ENCODE measurements at places on chromosomes 2 and 18. TPM values are rescaled to one million over a fixed set of nuclear protein-coding genes. Genes with fewer than 3 reads are reported as not detected.

PLEK gene
- total RNA-seq: 2.3 TPM

IL18R1 gene
- total RNA-seq: 20.6 TPM

CRYGD gene
- total RNA-seq: not detected

SCTR gene
- total RNA-seq: not detected

- DNase-seq: no peak
- peaks cover 9% of the 10 kb centered on the region for H3K4me1 ChIP-seq
- H3K36me3 ChIP-seq: peaks cover 2% of the 10 kb centered on the region
- H3K27ac ChIP-seq: no peak overlapping the region
Observed at GRCh38 chr2:150485871-150486538, 1.5 kb downstream of the RND3 start.

DNA sequence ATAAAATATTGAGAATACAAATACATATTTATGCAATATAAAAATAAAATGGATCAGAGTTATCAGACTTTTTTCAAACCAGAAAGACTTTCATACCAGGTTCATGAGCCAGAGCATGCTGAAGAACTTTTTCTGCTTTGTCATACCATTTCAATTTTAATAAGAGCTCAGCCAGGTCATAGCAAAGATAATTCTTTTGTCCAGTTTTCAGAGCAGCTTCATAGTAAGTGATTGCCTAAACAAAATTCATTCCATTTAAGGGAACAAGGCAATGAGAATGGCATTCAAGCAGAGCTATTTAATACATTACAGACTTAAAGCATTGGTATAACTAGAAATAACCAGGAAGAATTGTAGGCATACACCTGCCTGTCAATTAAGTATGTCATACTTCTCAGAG, 42.3 kb downstream of the TTC21B start:
- no peaks in the 10 kb centered on the region for H3K4me1 ChIP-seq
- no peak for DNase-seq
- H3K27me3 ChIP-seq: no peaks in the 10 kb centered on the region
- peaks cover 14% of the 10 kb centered on the region for H3K36me3 ChIP-seq
- H3K27ac ChIP-seq: no peak overlapping the region

GRCh38 chr2:215396595-215397313, 39.1 kb downstream of the FN1 start:
- H3K27me3 ChIP-seq: peaks cover 22% of the 10 kb centered on the region
- no peak overlapping the region for H3K27ac ChIP-seq
- no peaks in the 10 kb centered on the region for H3K36me3 ChIP-seq
- no peaks in the 10 kb centered on the region for H3K4me1 ChIP-seq
- DNase-seq: no peak

DNA sequence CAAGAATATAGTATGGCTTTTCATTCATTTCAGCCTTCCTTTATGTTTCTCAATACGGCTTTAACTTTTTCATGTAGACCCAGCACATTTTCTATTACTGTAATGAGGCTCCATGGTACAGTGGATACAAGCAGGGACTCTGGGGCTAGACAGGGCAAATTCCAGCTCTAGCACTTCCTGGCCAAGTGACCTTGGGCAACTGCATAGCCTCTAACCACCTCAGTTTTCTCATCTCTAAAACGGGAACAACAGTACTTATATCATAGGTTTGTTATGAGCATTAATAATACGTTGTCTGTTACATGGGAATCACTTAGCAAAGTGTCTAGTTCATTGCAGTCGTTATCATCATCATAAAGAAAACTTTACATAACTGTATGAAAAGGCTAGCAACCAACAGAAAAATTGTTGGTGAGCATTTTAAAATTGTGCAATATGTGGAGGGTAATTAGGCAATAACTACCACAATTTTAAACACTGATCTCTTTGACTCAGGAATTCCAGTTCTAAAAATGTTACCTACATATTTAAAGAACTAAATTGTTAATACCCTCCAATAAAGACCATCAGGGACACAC, 13.7 kb upstream of the RMDN2 start:
- no peak overlapping the region for H3K4me3 ChIP-seq
- H3K36me3 ChIP-seq: no peaks in the 10 kb centered on the region
- no peaks in the 10 kb centered on the region for H3K27me3 ChIP-seq
- H3K4me1 ChIP-seq: no peaks in the 10 kb centered on the region
- DNase-seq: no peak

GRCh38 chr2:51995293-51995692, 963.4 kb upstream of the NRXN1 start:
- H3K27me3 ChIP-seq: no peaks in the 10 kb centered on the region
- no peak overlapping the region for H3K27ac ChIP-seq
- H3K4me3 ChIP-seq: no peak overlapping the region
- no peaks in the 10 kb centered on the region for H3K4me1 ChIP-seq
- no peaks in the 10 kb centered on the region for H3K36me3 ChIP-seq
- DNase-seq: no peak

DNA sequence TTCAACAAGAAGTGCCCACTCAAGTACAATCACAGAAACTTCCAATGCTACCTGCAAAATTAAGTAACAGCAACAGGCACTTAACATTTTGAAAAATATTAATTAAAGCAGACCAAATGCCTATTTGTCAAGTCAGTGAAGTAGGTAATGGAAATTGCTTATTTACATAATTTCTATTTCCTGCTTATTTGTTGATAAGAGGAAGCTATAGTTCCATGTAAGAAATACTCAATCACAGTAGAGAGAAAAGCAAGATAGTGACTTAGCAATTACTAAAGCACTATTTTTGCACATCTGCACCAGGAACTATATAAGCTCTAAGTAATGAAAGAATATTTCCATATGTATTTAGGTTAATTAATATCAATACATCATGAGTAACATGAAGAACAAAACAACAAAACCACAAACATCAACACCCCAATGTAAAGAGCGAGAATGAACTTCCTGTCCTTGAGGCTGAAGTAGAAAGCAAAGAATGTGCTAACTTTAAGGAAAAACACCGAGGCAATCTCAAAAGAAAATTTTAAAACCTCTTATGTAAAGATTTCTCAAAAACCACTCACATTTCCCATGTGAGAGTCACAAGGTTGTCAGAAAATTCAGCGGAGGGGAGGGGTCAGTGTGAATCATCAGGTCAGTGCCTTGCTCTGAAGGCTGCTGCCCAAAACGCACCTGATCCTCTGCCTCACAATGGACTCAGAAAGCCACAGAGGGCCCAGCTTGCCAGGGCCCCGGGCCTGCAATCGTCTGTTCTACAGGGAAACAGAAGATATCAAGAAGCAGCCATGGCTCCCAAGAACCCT, 12.5 kb downstream of the NPC1 start:
- H3K4me1 ChIP-seq: peaks cover 24% of the 10 kb centered on the region
- no peak for DNase-seq
- H3K36me3 ChIP-seq: peaks cover 36% of the 10 kb centered on the region
- no peaks in the 10 kb centered on the region for H3K27me3 ChIP-seq
- peak overlapping the region; percentile 5 for H3K27ac ChIP-seq
- H3K4me3 ChIP-seq: no peak overlapping the region

- H3K27ac ChIP-seq: no peak overlapping the region
- H3K4me3 ChIP-seq: peak overlapping the region; percentile 30
- DNase-seq: no peak
- peaks cover 56% of the 10 kb centered on the region for H3K27me3 ChIP-seq
- no peaks in the 10 kb centered on the region for H3K36me3 ChIP-seq
Observed at GRCh38 chr2:15942711-15943345, 2.5 kb downstream of the MYCN start.

DNA sequence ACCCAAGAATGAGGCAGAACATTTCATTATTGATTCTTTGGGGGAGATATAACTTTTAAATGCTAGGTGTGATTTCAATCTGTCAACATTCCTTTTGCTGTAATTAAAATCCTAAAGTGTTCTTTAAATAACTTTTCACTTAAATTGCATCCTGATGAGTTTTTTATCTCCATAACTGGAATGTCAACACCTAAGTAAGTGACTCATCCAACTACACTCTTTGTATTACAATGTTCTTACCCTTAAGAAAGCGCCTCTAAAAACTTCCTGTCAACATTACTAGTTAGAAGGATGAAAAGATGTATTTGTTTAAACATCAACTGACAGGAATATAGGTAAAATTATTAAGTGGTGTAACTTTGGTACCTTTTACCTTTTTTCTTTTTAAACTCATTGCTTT, 1657.0 kb downstream of the LRP1B start:
- H3K4me1 ChIP-seq: no peaks in the 10 kb centered on the region
- H3K4me3 ChIP-seq: no peak overlapping the region
- DNase-seq: no peak
- H3K36me3 ChIP-seq: no peaks in the 10 kb centered on the region
- no peak overlapping the region for H3K27ac ChIP-seq

DNA sequence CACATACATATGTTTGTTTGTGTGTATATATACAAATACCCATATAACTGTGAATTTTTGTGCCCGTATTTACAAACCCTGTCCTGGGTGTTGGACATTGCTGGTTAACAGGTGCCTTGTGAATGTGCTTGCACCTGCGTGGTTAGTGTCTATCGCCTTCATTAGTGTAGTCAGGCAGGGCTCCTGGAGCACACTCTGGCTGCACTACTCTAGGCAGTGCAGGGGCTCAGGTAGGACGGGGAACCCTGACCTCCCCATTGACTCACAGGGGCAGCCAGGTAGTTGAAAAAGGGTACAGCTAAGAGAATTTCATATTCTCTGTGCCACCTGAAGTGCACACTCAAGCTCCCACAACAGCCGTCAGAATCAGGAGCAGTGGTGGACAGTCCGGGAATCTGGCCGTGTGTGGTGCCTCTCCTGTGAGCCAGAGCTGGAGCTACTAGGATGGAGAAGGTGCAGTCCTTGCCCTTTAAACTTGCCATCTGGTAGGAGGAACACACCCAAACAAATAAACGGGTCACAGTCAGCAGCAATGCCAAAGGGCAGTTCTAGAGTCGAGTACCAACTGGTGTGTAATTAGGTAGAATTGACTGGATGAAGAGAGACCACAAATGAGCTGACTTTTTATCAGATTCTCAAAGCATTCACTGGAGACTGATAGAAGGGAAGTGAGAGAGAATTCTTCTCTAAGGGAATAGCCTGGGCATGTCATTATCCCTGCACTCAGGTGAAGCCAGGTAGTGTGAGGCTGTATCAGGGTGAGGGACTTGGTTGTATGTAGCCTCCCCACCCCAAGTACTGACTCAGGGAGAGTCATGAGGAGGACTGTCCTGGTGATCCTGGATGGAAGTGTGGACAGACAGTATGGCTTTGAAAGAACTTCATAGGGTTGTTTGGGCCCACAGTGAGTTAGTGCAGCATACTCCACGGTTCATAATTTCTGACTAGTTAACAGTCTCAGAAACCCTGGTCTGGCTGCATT, 44.1 kb downstream of the FARP2 start:
- H3K27ac ChIP-seq: no peak overlapping the region
- H3K4me1 ChIP-seq: no peaks in the 10 kb centered on the region
- H3K36me3 ChIP-seq: peaks cover 10% of the 10 kb centered on the region

DNA sequence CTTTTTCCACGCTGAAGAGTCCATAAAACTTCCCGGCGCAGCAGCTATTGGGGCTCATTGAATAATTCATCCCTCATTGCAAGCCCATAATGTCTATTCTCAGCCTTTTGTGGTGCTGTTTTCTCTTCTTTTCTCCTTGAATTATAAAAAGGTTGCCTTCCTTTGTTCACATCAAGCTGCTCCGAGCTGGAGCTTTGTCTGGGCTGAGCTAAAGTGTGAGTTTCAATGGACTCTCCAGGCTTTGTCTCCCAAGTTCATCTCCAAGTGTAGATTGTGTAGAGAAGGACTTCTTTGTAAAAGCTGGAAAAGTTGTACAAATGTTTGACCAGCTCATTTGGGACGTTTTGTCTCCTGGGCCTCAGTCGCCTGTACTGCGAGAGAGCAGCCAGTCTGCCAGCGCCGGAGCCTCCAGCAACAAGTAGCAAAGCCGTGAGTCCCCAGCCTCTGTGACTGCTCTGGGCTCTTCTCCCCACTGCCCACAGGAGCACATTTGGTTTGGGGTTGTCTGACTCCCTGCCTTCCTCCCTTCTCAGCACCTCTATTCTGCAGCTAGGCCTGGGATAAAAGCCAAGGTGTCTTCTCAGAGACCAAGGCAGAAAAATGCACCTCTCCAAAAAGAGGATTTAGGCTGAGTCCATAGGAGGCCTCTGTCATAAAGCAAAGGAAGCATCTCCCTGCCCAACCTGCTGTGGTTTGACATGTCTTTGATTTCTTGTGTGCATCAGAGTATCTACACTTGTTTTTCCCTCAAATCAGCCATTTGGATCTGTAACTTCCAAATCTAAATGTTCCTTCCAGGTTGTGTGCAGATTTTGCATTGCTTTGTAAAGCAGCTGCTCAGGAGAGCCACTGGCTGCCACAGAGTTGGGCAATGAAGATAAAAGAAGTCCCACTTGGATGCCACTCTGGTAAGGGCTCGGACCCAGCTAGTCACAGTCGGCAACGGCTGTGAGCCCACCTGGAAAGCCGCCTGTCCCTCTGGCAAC, 6.4 kb downstream of the PAX3 start:
- H3K4me3 ChIP-seq: no peak overlapping the region
- peaks cover 100% of the 10 kb centered on the region for H3K27me3 ChIP-seq
- no peak overlapping the region for H3K27ac ChIP-seq
- H3K36me3 ChIP-seq: peaks cover 2% of the 10 kb centered on the region
- H3K4me1 ChIP-seq: peaks cover 19% of the 10 kb centered on the region

DNA sequence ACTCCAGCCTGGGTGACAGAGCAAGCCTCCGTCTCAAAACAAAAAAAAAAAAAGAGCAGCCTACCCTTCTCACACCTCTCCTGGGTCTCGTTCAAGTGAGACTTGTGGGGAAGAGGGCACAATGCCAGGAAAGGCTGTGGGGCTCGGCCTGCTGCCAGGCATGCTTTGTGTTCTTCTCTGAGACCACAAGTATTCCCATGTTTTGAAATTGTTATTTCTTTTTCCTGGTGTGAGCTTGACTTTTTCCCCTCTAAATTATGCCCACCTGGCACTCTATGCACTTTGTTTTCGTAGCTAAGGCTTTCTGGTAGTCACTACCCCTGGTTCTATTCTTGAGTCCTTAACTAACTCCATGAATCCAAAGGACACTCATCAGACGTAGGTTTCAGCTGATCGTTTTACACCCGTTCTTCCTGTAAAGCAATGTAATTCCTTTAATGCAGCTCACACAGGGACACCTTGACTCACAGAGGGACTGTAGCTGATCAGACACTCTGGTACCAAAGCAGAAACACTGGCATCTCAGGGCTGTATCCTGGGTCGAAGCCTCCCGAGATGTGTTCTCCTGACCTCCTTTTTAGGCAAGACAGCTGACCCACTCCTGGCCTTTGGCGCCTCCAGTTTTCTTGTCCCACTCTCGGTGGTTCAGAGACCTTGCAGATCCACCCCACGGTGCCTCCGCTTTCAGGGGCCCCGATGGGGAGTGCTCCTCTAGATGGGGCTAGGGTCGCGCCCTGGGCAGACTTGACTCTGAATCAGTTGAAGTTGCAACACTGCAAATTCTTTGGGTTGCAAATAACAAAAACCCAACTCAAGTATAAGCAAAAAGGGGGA, 193.3 kb upstream of the AGAP1 start:
- H3K27me3 ChIP-seq: peaks cover 44% of the 10 kb centered on the region
- H3K36me3 ChIP-seq: no peaks in the 10 kb centered on the region
- H3K27ac ChIP-seq: no peak overlapping the region
- H3K4me3 ChIP-seq: no peak overlapping the region

DNA sequence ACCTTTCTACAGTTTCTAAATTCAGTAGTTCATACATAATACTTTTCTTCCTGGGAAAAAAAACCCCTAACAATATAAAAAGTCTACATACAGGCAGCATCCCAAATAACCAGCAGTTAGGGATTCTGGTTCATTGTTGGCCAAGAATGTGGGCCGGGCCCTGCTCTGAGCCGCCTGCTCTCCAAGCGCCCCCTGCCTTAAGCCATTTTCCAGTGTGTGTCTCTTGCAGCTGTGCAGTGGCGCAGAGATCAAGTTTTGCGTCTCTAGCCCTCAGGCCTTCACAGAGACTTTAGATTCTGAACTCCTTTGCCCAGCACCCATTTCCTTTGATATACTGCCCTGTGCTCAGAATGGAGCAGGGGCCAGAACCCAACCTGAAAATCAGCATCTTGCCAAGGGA, 32.9 kb downstream of the RMC1 start:
- peaks cover 16% of the 10 kb centered on the region for H3K4me1 ChIP-seq
- no peak overlapping the region for H3K4me3 ChIP-seq
- H3K27me3 ChIP-seq: no peaks in the 10 kb centered on the region
- no peak for DNase-seq
- H3K36me3 ChIP-seq: peaks cover 14% of the 10 kb centered on the region

All from activated naive CD8-positive, alpha-beta T cell treated with anti-CD3 and anti-CD28 coated beads for 36 hours (primary cell).